ENCODE measurements at places on chromosomes 2 and 18.

DNA sequence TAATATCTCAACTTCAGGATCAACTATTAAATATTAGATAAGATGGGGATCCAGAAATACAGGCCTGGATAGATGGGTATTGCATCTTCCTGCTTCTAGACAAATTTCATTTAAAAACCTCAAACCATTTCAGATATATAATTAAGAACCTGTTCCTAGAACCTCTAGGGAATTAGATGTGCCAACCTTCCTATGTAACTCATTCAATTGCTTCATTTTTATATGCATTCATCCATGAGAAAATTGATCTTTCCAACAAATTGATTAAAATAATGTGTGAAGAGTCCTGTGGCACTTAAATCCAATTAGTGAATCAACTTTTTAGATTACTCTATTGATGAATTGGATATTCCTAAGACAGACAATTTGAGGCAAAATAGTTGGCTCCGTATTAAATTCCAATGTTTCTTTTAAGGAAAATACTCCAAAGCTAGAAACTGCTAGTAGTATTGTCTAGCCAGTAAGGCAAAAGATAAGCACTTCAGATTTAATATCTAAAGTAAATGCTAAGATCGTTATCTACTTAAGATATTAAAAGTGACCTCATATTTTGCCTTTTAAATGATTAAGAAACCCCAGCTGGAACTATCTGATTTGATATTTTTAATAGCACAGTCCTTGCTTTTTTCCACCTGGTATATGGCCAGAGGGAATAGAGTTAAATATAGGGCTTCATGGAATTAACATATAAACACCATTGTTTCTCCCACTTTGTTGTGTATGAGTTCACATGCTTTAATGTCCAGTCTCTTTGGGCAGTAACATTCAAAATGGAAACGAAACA is 35.8 kb downstream of the DARS1 start:
- no peak for DNase-seq

GRCh38 chr2:154527962-154528361 is 170.5 kb upstream of the KCNJ3 start:
- no peak for DNase-seq

DNA sequence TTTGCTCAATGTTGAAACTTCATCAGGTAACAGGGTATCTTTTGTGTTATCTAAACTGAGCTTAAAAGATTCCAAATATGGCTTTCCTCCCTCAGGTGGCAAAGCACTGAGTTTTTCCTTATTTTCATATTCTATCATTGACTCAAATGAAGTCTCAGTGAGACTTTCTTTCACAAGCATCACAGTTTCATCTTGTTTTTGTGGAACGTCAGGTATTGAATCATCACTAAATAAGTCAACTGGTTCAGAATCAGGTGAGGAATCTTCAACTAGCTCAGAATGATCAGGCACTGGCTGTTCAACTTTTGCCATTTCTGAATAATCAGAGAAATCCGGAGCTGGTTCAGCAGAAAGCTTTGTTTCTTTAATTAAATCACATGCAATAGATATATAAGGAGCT is 24.6 kb downstream of the RTN4 start:
- DNase-seq: no peak

GRCh38 chr18:62450546-62451410 is 72.0 kb upstream of the ZCCHC2 start:
- no peak for DNase-seq

DNA sequence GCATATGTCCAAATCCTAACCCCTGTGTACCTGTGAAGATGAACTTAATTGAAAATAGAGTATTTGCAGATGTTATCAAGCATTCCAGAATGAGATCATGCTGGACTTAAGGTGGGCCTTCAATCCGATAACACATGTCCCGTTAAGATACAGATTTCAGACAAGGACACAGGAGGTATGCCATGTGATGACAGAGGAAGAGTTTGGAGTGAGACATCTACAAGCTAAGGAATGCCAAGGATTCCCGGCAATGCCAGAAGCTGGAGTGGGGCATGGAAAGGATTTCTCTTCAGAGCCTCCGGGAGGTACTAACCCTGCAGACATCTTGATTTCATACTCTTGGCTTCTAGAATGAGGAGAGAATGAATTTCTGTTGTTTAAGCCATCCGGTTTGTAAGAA is 231.7 kb downstream of the ALK start:
- DNase-seq: no peak

GRCh38 chr18:35524226-35524625 is 26.5 kb upstream of the INO80C start:
- no peak for DNase-seq

DNA sequence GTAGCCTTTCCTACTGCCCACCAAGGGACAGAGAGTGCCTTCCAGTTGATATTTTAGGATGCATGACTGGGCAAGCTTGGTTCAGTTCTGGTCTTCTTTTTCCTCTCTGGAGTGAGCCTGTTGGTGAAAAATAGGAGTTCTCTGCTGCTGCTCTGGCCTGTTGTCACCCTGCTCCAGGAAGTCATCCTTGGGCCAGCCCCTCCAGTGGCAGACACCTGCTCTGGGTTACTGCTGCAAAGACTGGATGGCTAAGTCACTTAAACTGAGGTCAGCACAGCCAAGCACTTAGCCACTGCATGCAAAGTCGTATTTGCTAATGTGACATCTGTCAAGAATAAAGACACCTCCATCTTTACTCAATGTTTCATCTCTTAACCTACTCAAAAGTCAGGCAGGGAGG is 219.6 kb upstream of the ID2 start:
- DNase-seq: no peak

GRCh38 chr2:136448432-136448831 is 316.9 kb upstream of the THSD7B start:
- no peak for DNase-seq
